ENCODE measurements at places on chromosomes 1 and 21. TPM values are rescaled to one million over a fixed set of nuclear protein-coding genes. Genes with fewer than 3 reads are reported as not detected.

Gene COL9A2
- total RNA-seq, result 8.3 TPM

Gene SDE2
- 21.3 TPM for total RNA-seq

Gene DNAJC28
- total RNA-seq, result 5.1 TPM

DNA sequence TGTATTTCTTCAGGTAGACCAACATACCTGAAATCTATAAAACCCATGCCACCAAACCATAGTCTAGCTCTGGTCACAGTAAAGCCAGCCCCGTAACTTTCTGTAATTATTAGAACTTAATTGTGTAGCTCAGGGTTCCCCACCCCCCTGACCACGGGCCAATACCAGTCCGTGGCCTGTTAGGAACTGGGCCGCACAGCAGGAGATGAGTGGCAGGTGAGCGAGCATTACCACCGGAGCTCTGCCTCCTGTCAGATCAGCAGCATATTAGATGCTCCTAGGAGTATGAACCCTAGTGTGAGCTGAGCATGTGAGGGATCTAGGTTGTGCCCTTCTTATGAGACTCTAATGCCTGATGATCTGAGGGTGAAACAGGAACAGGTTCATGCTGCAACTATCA lies 14.6 kb downstream of the TENT5C start:
- no peak for DNase-seq

DNA sequence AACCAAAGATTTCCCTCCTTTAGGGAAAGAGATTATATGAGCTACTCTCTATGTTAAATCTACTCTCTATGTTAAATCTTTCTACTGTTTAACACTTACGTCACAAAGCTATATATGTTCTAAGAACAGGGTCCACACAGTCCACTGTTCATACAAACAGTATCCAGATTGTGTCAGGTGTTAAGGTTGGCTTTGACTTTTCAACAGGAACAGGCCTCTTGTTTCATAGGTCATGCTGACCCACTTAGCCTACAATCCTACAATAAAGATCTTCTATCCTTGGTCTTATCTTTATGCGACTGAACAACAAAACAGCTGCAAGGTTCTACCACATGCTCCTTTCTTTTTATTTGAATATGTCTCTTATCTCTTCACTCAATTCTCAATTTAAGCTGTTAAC lies 134.9 kb downstream of the LTN1 start:
- DNase-seq, result no peak

GRCh38 chr1:47621977-47622376 lies 184.1 kb downstream of the FOXD2 start:
- DNase-seq, result no peak

- DNase-seq, result peak; percentile 9
Observed at GRCh38 chr1:198465201-198466144, 75.0 kb downstream of the ATP6V1G3 start.

DNA sequence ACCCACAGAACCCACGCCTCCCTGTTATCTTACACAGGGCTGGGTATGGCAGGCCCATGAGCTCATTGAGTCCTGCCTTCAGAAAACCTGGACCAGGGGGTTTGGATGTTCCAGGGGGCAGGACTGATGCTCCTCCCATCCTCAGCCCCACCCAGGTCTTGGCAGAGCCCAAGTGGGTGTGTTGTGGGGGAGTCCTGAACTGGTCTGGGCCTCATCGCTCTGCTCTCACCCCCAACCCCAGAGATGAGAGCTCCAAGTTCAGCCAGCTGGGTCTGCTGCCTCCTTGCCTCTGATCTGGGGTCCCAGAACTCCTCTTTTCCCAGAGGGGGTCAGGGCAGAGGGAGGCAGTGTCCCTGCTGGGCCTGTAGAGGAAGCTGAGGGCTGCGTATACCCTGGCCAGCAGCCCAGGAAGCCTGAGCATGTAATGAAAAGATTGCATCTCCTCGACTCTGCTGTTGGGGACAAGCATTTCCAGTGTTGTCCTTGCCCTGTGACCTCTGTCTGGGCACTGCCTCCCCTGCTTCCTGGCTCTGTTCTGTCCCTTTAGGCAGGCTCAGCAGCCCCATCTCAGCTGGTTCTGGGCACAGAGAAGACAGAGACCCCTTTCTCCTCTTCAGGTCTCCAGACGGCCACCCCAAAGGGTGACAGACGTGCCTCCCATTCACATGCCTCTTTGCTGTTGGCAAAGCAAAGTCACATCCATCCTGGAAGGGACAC lies 54.7 kb upstream of the EPS8L3 start:
- no peak for DNase-seq

GRCh38 chr1:226001963-226002666 lies 3.0 kb upstream of the SDE2 start:
- peak; percentile 29 for DNase-seq

DNA sequence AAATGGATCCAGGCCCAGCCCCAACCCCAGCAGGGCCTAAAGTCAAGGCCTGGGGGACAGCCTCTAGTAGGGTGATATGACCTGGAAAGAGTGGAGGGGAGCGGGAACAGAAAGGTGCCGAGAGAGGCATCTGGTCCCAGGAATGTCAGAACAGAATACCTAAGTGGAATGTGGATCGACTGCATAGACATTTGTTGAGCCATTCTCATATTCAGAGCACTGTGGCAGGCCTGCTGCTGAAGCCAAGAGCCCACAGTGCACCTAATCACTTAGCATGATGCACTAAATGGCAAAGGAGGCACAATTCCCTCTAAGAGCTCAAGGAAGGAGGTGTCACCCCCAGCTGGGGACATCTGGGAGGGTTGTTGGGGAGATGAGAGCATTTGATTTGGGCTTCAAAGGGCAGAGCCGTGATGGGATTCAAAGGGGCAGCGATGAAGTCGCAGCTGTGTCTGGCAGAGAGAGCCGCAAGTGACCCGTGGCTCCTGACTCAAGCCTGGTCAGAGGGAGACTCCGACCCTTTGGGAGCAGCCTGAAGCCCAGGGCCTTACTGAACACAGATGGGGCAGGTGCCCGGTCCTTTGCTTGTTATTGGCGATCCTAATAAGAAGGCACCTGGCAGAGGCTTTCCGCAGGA lies 8.6 kb upstream of the PKP1 start:
- DNase-seq, result peak; percentile 55

GRCh38 chr1:218525451-218526197 lies 180.5 kb downstream of the TGFB2 start:
- DNase-seq, result no peak

Data from cerebellum (tissue), 4 donors.